ENCODE measurements at places on chromosomes 7 and 10. TPM values are rescaled to one million over a fixed set of nuclear protein-coding genes. Genes with fewer than 3 reads are reported as not detected.

DNA sequence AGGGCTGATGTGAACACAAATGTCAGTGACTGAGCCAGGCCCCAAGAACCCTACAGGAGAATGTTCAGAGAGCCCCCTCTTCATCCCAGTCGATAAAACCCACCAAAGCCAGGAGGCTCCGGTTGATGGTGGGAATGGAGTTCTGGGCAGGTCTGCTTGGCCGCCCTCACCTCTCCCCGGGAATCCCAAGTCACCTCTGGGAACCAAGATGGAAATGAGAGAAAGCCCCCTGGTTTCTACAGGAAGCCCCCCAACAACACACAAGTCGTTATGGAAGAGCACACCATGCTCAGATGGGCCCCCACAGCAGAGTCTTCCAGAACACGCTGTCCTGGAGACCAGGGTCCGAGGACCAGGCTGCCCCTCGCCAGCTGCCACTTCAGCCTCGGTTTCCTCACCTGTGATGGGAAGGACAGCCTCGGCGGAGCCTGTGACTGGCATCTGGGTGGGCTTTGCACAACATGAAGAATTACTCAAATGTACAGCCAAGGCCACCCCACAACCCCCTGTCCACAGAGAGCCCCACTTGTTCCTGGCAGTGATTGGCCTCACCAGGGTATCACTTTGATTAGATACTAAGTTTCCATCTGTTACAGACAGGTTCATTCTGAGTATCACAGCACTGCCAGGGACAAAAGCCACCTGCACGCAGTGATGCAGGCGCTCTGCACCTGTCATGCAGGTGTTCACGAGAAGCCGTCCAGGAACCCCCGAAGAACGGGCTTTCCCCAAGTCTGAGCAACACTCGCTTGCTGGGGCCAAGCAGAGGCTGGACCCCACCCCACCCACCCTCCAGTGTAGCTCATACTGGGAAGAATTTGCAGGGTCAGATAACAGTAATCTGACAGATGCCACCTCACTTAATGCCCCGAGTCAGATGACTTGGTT, 57.6 kb downstream of the MKI67 start:
- DNase-seq: no peak

DNA sequence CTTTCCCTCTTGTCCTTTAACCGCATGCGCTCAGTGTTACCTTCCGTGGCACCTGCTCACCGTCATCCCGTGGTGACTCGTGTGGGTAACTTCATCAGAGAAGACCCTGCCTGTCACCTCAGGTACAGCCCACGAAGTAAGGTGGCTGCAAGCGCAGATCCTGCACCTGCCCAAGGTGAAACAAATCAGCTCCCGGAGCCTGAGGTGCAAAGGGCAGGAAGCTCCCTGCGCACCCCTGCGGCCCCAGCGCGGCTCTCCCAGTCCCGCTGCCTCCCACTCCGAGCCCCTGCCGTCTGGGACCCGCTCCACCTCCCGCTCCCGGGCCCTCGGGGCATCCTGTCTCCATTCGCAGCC, 110.9 kb upstream of the LANCL2 start:
- no peak for DNase-seq

GRCh38 chr10:81733542-81733941, 141.5 kb upstream of the NRG3 start:
- DNase-seq: no peak

DNA sequence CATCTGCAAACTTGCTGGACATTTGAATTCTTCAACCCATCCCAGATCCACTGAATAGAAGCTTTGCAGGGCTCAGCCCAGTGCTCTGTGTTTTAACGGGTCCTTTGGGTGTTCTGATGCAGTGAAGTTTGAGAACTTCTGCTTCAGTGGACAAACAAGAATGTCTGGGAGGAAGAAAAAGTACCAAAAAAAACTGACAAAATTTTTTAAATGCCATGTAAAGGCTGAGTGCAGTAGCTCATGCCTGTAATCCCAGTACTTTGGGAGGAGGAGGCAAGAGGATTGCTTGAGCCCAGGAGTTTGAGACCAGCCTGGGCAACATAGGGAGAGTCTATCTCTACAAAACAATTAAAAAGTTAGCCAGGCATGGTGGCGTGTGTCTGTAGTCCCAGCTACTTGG, 51.8 kb upstream of the FRMD4A start:
- DNase-seq: no peak

DNA sequence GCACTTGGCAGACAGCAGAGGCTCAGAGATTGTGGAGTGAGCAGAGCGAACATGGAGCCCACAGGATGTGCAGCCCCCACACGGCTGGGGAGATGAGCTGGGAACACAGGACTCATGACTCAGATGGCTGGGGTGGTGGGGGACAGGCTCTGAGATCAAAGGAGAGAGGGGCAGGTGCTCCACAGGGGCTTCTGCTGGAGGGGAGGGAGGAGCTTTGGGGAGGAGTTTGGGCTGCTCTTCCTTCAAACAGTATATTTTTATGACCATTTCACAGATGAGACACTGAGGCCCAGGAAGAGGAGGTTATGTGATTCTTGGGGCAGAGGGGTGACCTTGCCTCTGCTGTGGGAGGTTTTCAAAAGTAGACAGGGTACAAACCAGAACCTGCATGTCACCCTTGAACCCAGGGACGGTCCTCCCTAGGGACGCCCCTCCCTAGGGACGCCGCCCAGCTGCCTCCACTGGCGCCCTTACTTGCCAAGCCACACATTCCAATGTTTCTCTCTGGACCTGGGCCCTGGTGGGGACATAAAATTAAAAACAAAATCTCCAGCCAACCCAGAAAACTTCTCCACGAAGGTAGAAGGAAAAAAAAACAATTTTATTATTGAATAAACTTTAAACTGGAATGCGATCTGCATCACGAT, 981 bp upstream of the CRYGN start:
- DNase-seq: no peak

- DNase-seq: no peak
These were observed 126.9 kb downstream of the SDK1 start for GRCh38 chr7:3427957-3428356.

- DNase-seq: peak; percentile 19
These were observed 739 bp upstream of the MEST start for GRCh38 chr7:130490888-130491804.

GRCh38 chr7:157432541-157432956, 95.7 kb downstream of the DNAJB6 start:
- peak; percentile 13 for DNase-seq

DNA sequence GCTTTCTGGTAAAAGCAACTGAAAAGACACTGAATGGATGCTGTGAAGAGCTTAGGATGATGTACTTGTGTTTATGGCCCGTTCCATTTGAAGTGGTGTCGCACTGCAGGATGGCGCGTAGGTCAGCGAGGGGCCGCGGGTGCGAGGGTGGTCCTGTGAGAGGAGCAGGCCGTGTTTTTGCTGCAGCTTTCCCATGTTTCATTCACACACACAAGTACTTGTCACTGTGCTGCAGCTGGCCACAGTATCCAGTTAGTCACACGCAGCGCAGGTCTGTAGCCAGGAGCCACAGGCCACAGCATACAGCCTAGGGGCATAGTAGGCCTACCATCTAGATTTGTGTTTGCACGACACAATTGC, 23.2 kb downstream of the WIPI2 start:
- no peak for DNase-seq

- no peak for DNase-seq
These were observed 14.9 kb upstream of the ZNRF2 start for GRCh38 chr7:30269490-30269889.

GRCh38 chr10:58820386-58820785, 307.7 kb downstream of the BICC1 start:
- no peak for DNase-seq

DNA sequence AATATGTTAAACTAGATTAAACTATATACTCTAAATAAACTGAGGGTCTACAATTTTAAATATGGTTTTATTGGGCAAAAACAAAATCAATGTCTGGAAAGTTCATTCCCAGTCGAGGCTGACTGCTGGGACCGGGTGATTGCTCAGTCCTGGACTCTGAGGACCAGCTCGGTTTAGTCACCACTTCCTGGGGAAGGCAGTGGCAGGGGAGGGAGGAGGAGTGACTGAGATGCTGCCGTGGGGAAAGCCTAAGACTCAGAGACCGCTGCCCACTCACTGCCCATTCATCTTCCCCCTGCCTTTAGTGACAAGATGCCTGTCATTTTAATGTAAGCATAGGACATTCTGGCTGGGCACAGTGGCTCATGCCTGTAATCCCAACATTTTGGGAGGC, 29.0 kb downstream of the ATOH7 start:
- no peak for DNase-seq

GRCh38 chr10:53770903-53771302, 998.3 kb upstream of the MBL2 start:
- DNase-seq: no peak

The MOGAT3 gene
- total RNA-seq: not detected

The CD36 gene
- 34.0 TPM for total RNA-seq

The TMEM248 gene
- 54.4 TPM for total RNA-seq

The C7orf25 gene
- total RNA-seq: 9.2 TPM

The HYAL4 gene
- not detected for total RNA-seq

The NOS3 gene
- total RNA-seq: 0.78 TPM
